ENCODE measurements at places on chromosomes 2 and 18. TPM values are rescaled to one million over a fixed set of nuclear protein-coding genes. Genes with fewer than 3 reads are reported as not detected.

The RGPD8 gene
- 3.7 TPM for polyA plus RNA-seq

DNA sequence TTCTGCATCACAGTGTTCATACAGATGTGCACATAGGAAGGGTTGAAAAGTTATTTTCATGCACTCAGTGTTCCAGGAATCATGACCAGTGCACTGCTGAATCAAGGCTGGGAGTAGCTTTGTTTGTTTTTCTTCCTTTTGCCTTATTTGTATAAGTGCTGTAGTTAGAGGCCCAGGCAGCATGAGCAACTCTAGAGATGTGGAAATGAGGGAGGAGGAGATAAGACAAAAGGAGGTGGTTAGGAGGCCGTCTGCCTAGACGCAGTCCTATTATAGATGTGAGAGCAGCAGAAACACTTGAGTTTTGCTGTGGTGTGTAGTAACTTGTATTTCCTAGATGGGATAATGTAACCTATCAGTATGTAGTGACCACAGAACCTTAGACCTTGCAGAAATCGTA, 264.3 kb upstream of the RASGRP3 start:
- DNase-seq: no peak

DNA sequence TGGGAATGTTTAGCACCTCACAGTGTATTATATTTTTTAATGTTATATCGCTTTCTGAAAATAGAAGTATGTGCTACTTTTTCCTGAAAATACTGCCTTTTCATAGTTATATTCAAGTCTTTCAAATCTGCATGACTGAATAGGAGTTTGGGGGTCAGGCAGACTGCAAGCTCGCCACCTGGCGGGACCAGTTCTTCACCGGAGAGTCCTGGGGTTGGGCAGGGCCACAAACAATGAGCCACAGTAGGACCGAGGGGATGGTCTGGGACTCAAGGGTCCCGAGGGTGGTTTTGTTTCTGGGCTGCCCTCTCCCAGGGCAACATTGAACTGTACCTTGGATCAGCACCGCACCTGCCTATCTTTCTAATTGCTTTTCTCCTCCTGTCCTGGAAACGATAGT, 70.6 kb downstream of the VWA3B start:
- DNase-seq: no peak

- no peak for DNase-seq
Measured at GRCh38 chr18:48741866-48742265, 203.0 kb downstream of the CTIF start.

The ALK gene
- 1.6 TPM for polyA plus RNA-seq

The SULT1C4 gene
- polyA plus RNA-seq: 15.8 TPM

The MAL gene
- 3.0 TPM for polyA plus RNA-seq

The GPR17 gene
- 2.5 TPM for polyA plus RNA-seq

The FAM161A gene
- polyA plus RNA-seq: 19.1 TPM

DNA sequence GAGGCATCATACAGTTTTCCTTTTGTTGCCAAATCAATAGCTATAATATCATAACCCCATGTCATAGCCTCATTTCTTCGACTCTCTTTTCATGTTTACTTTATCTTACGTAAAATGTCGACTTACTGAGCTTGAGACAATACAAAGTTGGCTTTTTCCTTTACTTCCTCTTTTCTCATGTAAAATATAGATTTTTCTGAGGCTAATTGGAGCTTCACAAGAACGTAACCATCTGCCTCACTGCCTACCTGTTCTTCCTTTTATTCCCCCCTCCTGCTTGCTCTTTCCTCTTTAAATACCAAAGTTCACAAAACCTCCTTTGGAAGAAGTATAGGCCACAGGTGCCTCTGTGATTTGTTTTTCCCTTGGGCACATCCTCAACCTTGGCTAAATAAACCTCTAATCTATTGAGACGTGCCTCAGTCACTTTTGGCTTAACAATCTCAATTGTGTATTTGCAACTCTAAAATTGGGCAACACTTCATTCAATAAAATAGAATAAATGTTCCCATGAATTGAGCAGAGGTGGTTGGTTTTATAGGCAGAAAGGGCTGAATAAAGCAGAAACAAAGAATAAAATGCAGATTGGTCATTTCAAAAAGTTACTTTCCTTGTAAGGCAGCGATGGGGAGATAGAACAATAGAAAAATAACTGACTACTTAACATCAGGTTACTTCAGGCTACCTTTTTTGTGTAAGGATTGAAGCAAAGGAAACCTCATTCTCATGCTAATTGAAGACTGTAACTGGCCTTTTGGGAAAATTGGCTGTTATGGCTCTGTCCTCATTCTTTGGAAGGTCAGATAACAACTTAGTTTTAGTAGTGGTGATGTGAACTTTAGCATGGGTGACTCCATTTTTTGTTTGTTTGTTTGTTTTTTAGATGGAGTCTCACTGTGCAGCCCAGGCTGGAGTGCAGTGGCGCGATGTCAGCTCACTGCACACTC, 21.3 kb downstream of the COMMD1 start:
- DNase-seq: no peak

GRCh38 chr2:234751275-234751973, 200.4 kb upstream of the SH3BP4 start:
- no peak for DNase-seq

The CAVIN2 gene
- polyA plus RNA-seq: 50.0 TPM

The KCTD1 gene
- polyA plus RNA-seq: 8.0 TPM

DNA sequence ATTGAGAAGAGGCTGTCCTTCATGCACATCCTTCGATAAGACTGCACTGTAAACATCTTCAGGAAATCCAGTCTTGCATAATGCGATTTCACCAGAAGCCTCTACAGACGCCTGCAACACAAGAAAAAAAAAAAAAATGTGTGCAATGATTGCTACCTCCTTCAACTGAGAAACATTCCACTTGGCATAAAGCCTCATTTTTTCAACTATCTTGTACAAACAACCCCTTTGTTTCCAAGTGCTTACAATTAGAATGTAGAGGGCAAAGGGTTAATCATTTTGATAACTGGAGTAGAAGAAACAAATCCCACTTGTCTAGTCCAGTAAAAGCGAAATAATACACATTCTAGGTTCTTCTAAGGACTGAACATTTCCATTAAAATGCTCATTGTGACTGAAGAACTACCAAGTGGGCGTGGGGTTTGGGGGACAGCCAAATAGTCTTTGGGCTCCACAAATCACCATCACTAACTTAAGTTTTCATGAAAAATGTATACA, 29.2 kb downstream of the CDH2 start:
- DNase-seq: no peak

The GPR75 gene
- polyA plus RNA-seq: 1.2 TPM

The CYB5A gene
- 27.7 TPM for polyA plus RNA-seq

DNA sequence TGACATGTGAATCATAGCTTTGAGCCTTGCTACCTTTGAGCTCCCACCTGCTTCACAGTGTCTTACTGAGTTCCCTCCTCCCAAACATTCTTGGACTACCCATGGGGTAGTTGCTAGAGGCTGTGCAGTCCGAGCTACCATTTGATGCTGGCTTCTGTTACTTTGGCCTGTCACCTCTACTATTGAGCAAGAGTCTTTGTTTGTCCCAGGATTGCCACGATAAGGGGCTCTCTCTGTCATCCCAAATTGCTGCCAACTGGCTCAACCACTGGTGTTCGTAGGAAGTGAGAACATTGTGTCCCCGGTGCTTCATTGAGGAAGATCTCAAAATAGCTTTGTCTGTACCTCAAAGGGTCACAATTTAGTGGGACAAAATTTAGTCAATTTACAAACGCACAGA, 59.1 kb upstream of the PAX8 start:
- DNase-seq: no peak

The ARHGAP15 gene
- polyA plus RNA-seq: not detected

- no peak for DNase-seq
Measured at GRCh38 chr2:156695020-156695419, 258.8 kb downstream of the GPD2 start.

The GALNT5 gene
- 8.0 TPM for polyA plus RNA-seq

The DES gene
- polyA plus RNA-seq: 5,433 TPM

Data from muscle of arm (tissue), 14 donors.